ENCODE measurements at places on chromosomes 2 and 18.

DNA sequence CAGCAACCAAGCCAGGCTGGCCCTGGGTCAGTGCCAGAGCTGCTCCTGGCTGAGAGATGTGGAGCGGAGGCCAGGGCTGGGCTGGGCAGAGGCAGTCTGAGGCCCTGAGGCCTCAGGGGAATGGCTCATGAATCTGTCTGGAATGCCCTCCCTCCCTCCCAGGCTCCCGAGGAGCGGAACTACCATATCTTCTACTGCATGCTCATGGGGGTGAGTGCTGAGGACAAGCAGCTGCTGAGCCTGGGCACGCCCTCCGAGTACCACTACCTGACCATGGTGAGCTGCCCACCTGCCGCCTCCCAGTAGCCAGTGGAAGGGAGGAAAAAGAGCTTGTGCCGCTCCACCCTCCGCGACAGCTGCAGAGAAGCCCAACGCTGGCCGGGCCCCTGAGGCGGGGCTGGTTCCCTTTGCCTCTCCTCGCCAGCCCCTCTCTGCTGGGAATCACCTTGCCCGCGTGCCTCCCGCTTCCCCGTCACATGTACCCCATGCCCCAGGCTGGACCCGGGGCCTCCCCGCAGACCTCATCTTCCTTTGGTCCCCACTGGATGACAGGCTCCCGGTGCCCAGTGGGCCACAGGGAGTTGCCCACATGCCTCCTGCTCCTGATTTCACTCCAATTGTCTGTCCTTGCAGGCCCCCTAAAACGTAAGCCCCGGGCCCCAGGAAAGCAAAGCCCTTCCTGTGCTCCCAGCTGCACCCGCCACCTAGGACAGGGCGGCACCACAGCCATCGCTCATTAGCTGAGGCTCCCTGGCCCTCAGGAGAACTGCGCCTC, 41.1 kb downstream of the MYO7B start:
- DNase-seq: peak; percentile 35

DNA sequence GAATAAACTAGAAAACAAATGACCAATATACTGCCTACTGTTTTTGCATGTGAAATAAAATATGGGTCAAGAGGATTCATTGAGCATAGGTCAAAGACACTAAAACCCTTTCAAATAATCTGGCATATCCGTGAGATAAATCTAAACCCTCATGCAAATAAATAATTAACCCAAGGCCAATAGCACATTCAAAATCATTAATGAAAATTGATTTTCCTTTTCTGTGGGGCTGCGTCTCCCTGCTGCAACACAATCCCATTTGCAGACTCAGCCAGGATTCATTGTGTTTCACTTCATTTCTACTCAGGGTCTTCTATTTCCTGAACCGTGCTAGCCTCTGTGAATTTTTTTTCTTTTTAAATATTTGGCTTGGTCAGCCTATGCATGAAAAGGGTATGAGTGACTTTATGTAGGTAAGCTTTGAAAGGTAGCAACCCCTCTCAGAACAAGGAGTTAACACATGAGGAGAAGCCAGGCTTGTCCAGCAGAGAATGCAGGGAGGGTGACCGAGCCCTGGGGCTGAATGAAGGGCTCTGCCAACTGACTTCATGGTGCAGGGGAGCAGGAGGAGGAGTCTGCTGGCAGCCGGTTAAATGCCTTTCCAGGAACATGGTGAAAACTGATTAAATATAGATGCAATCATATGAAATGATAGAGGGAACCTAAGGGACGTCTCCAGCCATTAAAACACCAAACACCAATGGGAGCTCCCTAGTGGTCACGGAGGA, 10.3 kb upstream of the CTAGE1 start:
- no peak for DNase-seq

- DNase-seq: no peak
Observed at GRCh38 chr2:61268249-61268648, 106.3 kb downstream of the C2orf74 start.

- no peak for DNase-seq
Observed at GRCh38 chr2:206192157-206192556, 32.5 kb downstream of the EEF1B2 start.

DNA sequence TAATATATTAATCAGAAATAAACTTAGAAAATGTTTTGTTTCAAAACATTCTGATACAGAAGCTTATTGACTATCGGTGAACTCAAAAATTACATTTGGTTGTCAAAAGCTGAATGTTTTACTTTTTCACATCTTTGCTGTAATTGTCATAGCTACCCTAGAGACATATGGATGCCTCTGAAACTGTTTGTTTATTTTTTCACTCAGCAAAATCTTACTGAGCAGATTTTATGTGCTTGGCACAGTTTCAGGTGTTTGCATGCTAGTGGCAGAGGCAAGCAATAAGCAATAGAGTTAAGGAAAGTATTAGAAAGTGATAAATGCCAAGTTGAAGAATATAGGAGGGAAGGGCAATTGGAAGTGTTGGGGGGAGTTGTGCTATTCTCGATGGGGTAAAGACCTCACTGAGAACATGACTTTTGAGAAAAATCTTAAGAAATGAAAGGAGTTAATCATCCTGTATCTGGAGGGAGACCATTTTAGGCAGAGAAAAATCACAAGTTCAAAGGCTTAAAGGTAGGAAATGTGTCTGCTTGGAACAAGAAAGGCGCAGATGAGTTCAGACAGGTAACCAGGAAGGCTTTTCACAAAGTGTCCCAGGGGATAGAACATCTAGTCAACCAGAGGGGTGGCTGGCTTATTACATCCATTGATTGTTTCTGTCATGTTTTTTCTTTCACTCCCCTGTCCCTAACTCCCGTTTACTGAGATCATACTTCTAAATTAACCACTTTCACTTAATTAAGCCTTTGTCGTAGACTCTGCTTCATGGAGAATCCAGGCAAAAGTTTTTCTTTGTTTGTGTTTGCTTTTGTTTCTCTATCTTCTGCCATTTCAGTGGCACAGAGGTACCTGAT, 27.2 kb upstream of the COBLL1 start:
- no peak for DNase-seq

GRCh38 chr18:36536426-36536825, 238.9 kb downstream of the FHOD3 start:
- no peak for DNase-seq

- no peak for DNase-seq
Observed at GRCh38 chr2:40230707-40231432, 221.0 kb downstream of the SLC8A1 start.

DNA sequence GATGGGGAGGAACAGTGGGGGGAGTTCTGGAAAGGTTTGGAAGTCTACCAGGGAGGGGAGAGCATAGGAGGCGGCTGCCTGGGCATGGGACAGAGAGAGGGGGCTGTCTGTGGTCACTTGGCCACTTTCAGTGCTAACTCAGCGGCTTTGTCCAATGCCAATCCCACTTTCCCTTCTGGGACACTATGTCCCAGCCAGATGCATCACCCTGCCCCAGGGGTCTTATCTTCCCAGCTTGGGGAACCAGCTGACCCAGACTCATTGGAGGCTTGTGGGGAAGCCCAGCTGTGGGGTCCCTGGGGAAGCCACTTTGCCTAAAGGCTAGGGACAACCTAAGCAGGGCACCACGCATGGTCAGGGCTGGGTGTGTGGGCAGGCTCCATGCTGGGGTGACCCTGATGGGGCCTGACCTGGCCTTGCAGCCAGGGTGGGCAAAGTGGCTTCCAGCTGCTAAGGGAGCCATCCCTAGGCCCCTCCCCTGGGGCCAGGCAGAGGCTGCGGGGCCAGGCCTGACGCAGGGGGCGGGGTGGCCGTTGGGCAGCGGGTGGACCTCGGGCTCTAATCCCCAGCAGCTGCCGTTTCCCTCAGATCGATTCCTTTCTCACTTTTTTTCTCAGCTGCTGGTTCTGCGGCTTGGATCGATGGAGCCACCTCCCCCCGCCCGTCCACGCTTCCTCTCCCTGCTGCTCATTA, 1.6 kb upstream of the ASIC4 start:
- DNase-seq: no peak

- DNase-seq: peak; percentile 61
Observed at GRCh38 chr2:12507295-12507694, 209.4 kb upstream of the TRIB2 start.

- DNase-seq: no peak
Observed at GRCh38 chr18:7735196-7735595, 168.1 kb downstream of the PTPRM start.

DNA sequence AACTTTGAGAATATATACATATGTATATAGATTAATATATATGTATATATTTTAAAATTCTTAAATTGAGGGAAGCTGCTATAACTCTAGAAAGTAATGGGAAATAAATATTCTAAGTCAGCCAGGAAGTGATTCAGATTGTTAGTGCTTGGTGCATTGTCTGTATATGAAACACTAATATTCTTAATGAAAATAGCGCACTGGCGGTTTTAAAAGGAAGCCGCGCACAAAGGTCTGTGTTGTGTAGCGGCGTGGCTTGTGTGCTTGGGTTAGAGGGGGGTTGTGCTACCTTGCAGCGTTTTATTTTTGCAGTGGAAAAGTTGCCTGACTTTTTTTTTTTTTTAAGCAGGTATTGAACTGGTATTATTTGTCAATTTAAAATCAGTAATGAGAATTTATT, 11.3 kb downstream of the TSHZ1 start:
- peak; percentile 47 for DNase-seq

GRCh38 chr2:58401936-58402335, 160.8 kb upstream of the FANCL start:
- no peak for DNase-seq

GRCh38 chr2:105604938-105605337, 139.8 kb upstream of the NCK2 start:
- DNase-seq: no peak

DNA sequence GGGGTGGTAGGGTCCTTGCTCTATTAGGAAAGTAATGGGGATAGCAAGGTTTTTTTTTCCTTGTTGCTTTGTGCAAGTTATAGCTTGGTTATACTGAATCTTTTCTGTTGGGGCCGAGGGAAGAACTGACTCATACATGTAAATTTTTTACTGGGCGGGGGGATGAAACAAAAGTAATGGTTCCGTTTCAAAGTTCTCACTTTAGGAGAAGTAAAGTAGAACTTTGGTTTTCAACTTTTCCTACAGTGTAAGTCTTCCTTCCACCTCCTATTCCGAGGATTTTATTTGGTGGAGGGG, 1.1 kb downstream of the AFTPH start:
- DNase-seq: peak; percentile 28

DNA sequence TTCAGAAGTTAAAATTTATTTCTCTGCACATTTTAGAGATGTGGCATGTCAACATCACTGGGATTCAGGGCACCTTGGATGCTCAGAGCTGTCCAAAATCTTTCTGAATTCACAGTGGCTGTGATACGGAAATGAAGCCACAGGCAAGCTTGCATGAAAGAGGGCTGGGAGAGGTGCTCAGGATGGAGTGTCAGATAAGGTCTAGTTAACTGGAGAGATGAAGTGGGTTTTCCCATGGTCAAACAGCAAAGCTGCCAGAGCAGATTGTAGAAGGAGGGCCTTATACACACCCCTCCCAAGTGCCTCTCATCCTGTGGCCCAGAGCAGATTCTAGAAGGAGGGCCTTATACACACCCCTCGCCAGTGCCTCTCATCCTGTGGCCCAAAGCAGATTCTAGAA, 286.8 kb upstream of the PXDN start:
- DNase-seq: no peak

- DNase-seq: peak; percentile 27
Observed at GRCh38 chr2:7692657-7693161, 775.5 kb downstream of the RNF144A start.

DNA sequence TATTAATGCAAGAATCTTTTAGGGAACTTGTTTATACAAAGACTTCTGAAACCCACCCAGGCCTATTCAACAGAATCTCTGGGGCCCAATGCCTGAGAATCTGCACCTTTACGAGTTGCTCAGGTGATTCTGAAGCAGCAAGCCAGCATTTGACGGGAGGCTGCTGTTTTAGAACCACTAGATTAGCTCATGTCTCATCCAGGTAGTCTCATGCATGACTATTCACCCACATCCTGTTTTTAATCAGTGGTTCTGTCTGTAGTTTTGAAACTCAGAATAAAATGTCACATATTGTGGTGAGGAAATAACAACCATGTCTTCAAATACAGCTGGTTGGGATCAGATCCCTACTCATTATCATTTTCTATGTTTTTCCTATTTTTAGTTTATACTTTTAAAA, 39.5 kb downstream of the CYTIP start:
- DNase-seq: peak; percentile 9

DNA sequence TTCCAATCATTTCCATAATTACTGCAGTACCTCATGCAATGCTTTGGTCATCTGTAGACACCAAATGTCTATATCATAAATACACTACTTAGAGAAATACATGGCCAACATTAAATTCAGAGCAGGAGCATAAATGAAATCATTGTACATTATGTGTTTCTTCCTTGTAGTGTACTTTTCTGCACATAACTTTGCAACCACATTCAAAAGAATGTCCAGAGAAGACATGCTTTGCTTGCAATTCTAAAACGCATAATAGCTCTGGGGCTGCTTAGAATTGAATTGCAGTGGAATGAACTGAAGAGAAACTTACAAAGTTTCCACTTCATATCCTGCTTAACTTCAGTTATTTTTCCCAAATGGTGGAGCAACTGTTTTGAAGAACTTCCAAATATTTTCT, 664.4 kb downstream of the DSC3 start:
- no peak for DNase-seq

- peak; percentile 15 for DNase-seq
Observed at GRCh38 chr18:75167759-75168618, 41.0 kb downstream of the PTGR3 start.

GRCh38 chr2:201709049-201709448, 10.6 kb upstream of the MPP4 start:
- no peak for DNase-seq

DNA sequence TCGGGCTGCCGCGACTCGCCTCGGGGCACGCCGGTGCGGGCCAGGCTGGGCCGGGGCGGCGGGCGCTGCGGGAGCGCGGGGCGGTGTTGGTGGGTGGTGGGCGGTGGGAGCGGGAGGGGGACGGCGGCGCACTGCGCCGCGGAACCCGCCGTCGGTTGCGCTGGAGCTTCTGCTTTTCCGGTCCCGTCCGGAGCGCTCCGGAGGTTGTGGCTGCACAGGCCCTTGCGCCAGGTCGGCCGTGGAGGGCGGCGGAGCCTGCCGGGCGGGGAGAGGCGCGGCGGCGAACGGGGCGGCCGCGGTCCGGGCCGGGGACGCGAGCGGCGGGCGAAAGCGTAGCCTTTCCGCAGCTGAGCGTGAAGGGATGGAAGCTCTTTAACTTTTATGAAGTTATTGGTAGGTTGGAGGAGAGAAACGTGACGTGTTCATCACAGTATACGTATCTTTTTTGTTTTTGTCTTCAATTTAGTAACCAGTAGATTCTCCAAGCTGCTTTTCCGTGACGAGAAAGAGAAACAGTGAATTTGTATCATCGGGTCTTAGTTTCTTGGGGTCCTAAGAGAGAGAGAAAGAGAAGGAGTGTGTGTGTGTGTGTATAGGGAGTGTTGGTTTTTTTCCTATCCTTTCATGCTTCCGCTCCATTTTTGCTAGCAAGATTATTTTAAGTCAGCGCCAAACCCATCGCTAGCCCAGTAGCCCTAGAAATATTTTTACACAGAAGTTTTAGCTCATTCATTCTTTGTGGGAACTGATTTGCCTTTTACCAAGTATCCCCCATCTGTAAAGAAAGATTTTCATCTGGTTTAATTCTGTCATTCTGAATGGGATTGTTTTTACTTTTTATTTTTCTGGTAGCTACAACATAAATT, 535 bp downstream of the ATG4B start:
- peak; percentile 8 for DNase-seq

GRCh38 chr2:41722668-41723369, 325.0 kb upstream of the PKDCC start:
- peak; percentile 78 for DNase-seq

- peak; percentile 99 for DNase-seq
Observed at GRCh38 chr2:112054847-112055729, at the start of gene TMEM87B. TMEM87B (plus strand) TSS chr2:112055269; CDS start chr2:112055592, 323 bp downstream.

Data from astrocyte of the spinal cord (primary cell).